ENCODE measurements at places on chromosomes 12 and 14.

DNA sequence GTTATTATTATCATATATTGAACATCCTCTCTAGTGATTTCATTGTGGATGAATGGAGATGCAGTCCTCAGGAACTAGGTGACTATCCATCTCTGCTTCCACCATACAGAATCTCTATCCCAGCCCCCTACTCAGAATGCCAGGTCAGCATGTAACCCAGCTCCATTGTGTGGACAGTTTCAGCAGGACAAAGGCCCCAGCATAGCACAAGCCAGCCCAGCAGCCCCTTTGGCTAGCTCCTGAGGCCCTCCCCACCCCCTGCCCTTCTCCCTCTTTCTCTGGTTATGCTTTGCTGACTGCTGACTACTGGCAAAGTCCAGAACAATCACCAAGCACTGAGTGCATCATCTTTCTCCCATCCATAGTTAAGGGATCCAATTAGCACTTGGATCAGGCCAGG is 5.8 kb upstream of the SPRYD4 start:
- no peak for DNase-seq

- no peak for DNase-seq
Observed at GRCh38 chr12:91577586-91578539, 395.2 kb upstream of the DCN start.

- no peak for DNase-seq
Observed at GRCh38 chr12:117526757-117527478, 165.5 kb upstream of the NOS1 start.

DNA sequence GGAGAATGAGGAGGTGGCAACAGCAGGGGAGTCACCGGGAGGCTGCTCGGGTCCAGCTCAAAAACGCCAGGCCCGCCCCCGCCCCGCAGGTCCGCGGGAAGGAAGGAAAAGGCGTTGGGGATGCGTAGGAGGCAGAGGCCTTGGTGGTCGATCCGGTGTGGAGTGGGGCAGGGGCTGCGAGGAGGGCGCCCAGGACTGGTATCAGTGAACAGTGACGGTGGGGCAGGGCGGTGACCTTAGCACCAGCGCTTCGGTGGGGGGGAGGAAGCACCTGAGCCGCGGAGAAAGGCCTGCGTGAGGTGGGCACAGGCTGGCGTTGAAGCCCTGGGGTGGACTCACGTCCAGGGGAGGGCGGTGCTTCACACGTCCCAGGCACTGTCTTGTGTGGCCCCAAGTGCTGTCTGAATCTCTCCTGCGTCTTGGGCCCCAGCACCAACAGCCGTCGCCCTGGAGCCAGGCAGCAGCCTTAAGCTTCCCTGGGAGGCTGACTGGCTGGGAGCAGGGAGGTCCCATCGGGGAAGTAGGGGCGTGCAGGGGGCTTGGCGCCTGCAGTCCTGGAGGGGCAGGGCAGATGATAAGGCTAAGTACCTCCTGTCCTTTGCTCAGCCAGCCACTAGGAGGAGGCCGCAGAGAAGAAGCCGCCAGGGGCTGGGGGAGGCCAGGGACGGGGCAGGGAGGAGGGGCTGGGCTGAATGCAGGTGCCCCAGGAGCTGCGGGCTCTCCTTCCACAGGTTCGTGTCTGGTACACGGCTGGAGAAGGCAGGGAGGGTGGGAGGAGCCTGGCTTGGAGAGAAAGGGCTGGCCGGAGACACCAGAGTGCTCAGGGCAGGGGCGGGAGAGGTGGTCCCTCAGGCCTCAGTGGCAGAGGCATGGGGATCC is 26.5 kb downstream of the ZBTB42 start:
- DNase-seq: peak; percentile 59

- DNase-seq: no peak
Observed at GRCh38 chr12:108356835-108357806, 18.0 kb upstream of the CMKLR1 start.
